Parietal lobe (tissue), 2 donors: ENCODE measurements at places on chromosomes 13 and 19. TPM values are rescaled to one million over a fixed set of nuclear protein-coding genes. Genes with fewer than 3 reads are reported as not detected.

Gene ZNF665
- total RNA-seq = 10.0 TPM

Gene FAAP24
- 1.9 TPM for total RNA-seq

Gene MIA
- total RNA-seq = not detected

Gene EID2B
- 15.3 TPM for total RNA-seq

Gene TNFSF9
- total RNA-seq = 1.9 TPM

Gene ZNF91
- 732 TPM for total RNA-seq

Gene C19orf33
- not detected for total RNA-seq

Gene MEIOSIN
- total RNA-seq = not detected

Gene LYPD3
- total RNA-seq = not detected

Gene ZFP14
- total RNA-seq = 44.4 TPM

Gene PRRG2
- total RNA-seq = 0.94 TPM

Gene ZNF625
- 26.6 TPM for total RNA-seq

Gene MYBPC2
- not detected for total RNA-seq

Gene ZIC5
- total RNA-seq = 1.3 TPM

Gene BST2
- total RNA-seq = 1.6 TPM

Gene RGCC
- 15.0 TPM for total RNA-seq

Gene PRR36
- total RNA-seq = 6.6 TPM

Gene ERCC5
- 70.1 TPM for total RNA-seq

Gene DAND5
- not detected for total RNA-seq

Gene SHC2
- total RNA-seq = 18.2 TPM

Gene YJEFN3
- 2.5 TPM for total RNA-seq

Gene CD70
- not detected for total RNA-seq

Gene NMRK2
- total RNA-seq = not detected

Gene PDE4C
- total RNA-seq = 3.1 TPM
